ENCODE measurements at places on chromosomes 7 and 10.

DNA sequence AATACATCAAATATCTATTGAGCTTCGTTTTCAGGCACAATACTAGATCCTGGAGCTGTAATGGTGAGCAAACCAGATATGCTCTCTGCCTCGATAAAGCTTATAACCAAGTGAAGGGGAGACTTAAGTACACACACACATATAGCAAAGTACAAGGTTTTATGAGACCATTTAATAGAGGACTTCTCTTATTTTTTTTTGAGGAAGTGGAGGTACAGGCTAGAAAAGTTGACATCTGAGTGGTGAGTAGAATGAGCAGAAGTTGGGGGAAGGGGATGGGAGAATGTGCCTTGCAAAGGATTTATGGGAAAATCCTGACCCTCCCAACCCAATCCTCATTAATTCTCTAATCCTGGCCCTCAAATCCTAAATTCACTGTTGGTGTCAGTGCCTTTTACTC, 7.7 kb downstream of the CCDC136 start:
- no peak for DNase-seq

- DNase-seq = no peak
These were observed 13.8 kb upstream of the PAX2 start for GRCh38 chr10:100731407-100732240.

- no peak for DNase-seq
These were observed 7.5 kb upstream of the OPTN start for GRCh38 chr10:13092291-13093102.

DNA sequence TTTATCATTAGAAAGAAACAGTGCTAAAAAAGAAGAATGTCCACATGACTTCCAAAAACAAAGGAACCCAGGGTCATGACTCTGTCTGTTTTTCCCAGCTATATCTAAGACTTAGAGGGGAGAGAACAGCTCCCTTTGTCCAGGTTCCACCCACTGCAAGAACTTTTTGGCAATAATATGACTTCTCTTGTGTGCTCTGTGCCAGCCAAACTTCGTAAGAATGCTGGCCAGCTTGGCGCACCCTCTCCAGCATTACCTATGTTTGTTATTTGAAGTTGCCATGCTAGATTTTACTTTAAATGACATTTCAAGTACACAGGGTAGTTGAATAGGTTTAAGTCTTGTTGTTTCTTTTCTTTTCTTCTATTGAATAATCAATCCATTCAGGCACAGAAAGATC, 371.4 kb downstream of the KCNMA1 start:
- DNase-seq = no peak

GRCh38 chr7:129136887-129137642, 7.4 kb upstream of the TSPAN33 start:
- DNase-seq = no peak

- DNase-seq = no peak
These were observed 15.9 kb upstream of the NEBL start for GRCh38 chr10:20912969-20913368.

DNA sequence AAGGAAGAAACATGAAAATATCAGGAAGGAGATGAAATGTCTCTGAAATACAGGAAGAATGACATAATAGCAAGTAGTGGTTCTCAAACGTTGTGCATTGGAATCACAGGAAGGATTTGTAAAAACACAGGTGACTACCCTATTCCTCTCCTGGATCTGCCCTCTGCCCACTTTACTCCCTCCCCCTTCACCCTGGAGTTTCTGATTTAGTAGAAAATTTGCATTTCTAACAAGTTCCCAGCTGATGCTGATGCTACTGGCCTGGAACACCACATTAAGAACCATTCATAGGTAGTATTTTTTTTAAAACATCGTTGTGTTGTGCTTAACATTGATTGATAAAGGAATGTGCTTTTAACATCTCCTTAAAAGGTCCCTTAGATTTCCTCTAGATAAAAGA, 130.9 kb downstream of the PHF14 start:
- no peak for DNase-seq

DNA sequence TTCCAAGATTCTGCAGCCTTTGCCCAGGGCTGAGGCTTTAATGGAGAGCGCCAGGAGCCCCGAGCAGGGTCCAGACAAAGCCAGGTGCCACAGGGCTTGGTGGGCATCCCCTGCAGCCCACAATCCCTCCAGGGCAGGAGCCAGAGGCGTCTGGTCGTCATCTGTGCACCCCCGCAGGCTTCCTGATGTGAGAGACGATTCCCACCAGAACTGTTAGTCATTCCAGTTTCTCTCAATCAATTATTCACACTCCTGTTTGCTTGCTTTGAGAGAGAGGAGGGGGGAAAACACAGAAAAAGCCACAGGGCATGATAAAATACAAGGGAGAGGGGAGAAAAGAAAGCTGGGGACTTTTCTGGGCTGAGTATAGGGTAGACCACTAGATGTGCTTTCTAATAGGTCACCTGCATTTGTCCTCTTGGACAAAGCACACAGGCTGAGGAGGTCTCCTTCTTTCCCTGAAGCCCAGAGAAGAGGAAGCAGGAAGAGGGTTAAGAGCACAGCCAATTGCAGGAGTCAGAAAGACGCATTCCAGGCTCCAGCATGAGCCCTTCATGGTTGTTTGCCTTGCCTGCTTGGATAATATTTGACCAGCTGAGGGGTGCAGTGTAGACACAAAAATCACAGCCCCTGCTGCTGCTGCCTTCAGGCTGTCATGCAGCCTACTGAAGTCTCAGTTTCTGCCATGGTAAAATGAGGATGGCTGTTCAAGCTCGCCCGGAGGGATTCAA, 194.4 kb downstream of the PLXNA4 start:
- no peak for DNase-seq

- DNase-seq = no peak
These were observed at the start of gene CNNM1 for GRCh38 chr10:99329304-99329553. Gene CNNM1 (plus strand): TSS chr10:99329356. CDS start chr10:99329388, 32 bp downstream.

DNA sequence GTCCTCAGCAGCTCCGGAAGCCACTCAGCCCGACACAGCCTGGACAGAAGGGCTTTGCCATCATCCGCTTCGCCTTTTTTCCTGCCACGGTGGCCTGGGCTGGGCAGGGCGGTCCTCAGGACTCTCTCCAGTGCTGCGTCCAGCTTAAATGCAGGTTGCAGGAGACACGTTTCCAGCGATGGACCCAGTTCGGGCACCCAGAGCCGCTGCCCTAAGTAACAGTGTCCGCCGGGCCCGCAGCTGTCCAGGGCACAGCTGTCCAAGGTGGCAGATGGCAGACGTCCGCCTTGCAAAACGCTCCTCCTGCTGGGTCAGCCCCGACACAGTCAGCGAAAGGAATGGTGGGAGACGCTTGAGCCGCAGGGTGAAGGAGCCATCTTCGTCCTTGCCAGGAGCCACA, 37.0 kb upstream of the FOXL3 start:
- no peak for DNase-seq
